Pulmonary artery endothelial cell (primary cell): ENCODE measurements at places on chromosomes 6 and 20. TPM values are rescaled to one million over a fixed set of nuclear protein-coding genes. Genes with fewer than 3 reads are reported as not detected.

DNA sequence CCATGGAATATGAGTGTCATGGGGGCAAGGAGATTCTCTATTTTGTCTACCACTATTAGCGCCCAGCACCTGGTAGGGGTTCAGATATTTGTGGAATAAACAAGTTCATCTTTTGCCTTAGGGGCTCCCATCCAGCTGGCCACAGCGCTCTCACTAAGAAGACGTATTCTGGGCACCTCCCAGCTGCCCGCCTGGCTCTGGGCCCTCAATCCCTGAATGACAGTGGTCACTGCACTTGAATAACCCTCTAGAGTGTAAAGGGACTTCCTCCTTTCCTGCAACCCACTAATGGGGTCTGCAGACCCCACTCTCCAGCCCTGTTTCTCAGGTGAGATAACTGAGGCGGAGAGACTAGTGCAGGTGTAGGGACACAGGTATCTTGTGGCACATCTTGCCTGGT lies 36.2 kb downstream of the SNX5 start:
- no peak for DNase-seq

GRCh38 chr6:27700337-27700736 lies 211.9 kb downstream of the OR2B2 start:
- DNase-seq: no peak

GRCh38 chr6:142679907-142680700 lies 264.9 kb downstream of the HIVEP2 start:
- no peak for DNase-seq

- DNase-seq: no peak
These were observed 75.7 kb downstream of the BMP7 start for GRCh38 chr20:57190536-57191264.

Gene MYCT1
- total RNA-seq: 131 and 148 TPM in 2 replicates

Gene CLVS2
- total RNA-seq: not detected in 2 replicates
